ENCODE measurements at places on chromosomes 7 and 10.

DNA sequence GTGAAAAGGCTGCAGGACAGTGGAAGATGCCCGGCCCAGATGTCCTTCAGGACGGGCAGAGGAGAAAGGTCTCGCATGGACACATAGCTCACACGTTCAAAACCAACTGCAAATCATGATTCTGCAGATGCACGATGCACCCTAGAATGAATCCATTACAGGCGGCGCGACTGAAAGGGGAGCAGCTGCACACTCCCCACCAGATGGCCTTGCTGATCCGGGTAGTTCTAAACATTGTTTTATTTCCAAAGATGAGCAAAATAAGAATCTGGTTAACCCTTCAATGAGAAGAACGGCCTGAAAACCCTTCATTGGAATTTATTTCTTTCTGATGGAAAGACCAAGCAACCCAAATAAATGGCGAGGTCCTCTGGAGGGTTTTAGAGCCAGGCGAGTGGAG lies 33.8 kb downstream of the CHST15 start:
- DNase-seq: no peak

DNA sequence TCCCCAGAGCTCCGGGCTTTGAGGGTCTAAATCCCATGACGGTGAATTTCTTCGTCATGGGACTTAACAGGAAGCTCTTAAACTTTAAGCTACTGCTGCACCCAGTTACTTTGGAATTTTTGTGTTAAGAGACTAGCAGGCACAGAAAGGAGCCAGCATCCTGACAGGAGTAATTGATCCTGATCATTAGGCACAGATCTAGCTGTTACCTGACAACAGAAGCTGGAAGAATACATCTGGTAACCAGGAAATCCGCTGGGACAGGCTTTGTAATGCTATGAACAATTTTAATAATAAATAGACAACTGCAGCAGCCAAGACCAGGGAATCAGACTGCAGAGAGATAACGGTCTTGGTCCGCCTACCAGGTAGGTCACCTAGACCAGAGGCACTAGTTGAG lies 210.9 kb downstream of the DGKI start:
- no peak for DNase-seq

DNA sequence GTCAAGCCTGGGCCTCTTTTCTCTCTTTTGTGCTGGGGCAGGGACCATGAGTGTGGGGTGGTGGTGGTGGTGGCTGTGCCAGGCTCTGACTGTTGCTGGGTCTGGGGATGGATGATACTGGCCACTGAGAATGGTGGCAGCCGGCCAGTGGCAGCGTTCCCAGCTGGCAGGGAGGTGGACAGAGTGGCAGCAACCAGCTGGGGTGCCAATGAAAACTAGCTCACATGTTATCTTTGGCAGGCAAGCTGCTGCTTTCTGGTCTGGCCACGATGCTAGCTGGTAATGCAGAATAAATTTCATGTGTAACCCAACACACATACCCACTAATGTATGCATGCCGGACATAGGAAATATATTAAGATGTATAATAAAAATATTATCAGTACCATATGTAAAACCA lies 95.0 kb upstream of the SLC26A5 start:
- no peak for DNase-seq

DNA sequence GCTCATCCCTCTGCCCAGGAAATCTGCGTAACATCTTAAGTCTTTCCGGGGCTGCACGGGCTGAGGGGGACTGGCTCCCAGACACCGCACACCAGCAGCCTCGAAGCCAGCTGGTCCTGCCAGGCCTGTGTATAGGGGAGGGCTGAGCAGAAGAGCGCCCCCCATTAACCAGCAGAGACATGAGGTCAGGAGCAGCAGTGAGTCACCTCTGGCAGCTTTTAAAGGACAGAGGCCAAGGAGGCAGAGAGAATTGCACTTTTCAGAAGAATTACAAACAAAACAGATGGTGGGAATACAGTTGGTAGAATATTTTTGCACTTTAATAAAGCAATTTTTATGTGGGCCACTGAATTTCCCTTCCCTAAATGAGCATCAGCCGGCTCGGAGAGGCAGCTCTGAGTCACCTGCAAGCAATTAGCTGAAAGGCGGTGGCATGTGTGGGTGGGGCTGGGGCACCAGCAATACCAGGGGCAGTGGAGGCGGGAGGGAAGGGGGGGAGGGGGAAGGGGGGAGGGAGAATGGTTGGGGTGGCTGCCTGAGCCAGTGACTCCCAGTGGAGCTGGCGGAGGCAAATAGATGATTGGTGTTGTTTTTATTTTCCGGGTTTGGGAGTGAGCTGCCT lies 39.1 kb downstream of the GOLGA7B start:
- no peak for DNase-seq

DNA sequence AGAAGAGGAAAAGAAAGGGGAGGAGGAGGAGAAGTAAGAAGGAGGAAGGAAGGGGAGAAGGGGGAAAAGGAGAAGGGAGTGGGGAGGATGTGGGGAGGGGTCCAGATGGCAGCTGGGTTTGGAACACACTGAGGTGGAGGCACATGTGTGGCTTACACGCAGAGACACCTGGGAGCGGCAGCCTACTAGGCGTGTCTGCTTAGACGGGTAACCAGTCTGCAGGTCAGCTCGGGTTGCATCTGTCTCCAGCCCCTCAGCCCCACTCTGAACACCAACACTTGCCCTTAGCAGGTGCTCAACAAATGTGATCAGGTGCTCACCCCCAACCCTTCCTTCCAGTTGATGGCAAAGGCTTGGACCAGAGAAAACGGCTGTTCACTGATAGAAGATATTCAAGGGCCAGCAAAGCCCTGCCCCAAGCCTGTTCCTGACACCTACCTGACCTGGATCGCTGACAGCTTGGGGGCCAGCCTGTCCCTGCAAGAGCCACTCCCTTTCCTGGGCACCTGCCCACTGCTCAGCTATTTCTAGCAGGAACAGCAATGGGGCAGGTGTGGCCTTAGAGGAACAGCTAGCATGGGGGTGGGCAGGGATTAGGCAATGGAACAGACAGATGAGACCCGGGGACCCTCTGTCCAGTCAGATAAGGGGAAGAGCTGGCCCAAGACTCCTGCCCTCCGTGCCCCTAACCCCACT lies 70.5 kb downstream of the SH3PXD2A start:
- DNase-seq: no peak

DNA sequence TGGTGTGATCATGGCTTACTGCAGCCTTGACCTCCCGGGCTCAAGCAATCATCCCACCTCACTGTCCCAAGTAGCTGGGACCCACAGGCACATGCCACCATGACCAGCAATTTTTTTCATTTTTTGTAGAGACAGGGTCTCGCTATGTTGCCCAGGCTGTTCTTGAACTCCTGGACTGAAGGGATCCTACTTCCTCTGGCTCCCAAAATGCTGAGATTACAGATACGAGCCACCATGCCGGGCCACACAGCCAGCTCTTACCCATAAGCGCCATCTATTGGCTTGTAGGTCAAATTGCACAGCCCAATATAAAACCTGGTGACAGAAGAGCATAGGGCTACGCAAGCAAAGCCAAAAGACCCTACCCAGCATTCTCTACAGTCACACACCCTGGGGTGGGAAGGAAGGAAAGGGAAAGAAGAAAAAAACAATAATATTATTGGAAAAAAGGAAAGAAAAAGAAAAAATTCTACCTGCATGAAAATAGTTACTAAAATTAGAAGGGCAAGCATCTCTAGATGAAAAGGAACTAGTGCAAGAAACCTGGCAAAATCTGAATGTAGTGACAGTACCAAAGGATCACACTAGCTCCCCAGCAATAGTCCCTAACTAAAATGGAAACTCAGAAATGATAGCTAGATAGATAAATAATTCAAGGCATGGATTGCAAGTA lies 29.4 kb upstream of the AMPH start:
- no peak for DNase-seq

DNA sequence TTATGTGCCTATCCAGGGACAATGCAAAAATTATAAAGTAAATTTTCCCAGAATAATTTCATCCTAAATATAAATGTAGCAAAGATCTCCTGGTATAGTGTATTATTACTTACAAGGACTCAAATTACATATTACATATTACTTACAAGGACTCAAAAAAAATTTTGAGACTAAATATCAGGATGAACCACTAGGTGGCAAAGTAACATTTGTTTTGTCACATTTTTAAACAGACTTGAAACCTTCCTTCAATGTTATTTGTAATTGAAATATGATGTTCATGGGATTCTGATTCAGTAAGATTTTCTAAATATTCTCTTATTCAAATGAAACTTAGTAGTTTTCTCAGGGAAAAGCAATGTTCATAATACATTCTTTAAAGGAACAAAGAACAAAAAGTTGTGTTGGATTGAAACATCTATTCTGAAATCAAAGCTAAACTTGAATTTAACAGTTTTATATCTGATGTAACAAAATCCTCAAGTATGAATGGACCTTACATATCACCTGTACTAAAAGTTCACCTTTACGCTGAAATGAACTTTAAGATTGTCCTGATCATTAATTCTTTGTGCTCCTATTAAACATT lies 74.3 kb upstream of the GNAI1 start:
- DNase-seq: peak; percentile 31

GRCh38 chr7:117769085-117769484 lies 104.2 kb downstream of the CTTNBP2 start:
- DNase-seq: no peak

DNA sequence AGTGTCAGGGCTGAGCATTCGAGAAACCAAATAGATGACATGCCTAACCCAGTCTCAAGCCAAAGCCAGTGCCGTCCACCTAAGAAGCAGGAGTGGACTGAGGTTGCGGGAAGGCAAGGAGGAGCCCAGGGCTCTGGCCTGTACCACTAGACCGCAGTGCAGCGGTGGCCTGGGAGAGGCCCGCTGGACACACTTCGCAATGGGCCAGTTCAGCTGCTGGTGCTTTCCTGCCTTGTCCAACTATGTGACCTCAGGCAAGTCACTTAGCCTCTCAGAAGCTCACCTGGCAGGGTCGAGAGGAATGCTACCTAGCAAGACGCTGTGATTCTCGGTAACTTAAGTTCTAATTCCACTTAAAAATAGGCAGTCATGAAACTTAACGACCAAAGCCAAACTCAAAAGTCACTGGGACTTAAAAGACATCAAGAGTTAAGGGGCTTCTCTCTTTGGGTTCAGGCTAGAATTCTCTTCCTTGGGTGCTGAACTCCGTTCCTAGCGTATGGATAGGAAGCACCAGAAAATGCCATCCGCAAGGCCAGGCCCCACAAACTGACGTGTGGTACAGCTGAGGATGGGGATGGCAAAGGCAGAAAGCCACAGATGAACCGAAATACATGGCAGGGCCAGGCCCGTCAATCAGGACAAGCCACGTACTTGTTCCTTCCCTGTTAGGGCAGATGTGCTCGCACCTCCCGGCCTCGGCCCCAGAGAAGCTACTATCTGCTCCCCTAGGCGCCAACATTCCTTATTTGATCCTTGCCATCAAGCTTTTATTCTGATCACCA lies 34.2 kb downstream of the CTBP2 start:
- no peak for DNase-seq

DNA sequence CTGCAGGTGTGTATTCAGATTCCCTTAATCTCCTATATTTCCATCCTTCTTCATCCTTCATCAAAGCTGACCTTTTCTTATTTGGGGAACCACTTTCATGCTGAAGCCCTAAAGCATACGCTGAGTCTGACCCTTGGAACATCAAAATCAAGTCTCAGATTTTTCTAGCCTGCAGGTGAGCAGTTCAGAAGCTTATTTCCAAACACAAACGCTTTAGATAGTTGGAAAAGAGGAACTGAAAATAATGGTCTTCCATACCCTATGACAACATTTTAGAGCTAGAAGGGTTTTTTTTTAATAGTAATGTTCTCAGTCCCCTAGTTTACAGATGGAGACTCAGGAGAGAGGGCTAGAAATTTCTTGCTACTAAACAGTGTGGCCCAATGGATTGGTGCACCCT lies 1.6 kb upstream of the AGK start:
- no peak for DNase-seq

DNA sequence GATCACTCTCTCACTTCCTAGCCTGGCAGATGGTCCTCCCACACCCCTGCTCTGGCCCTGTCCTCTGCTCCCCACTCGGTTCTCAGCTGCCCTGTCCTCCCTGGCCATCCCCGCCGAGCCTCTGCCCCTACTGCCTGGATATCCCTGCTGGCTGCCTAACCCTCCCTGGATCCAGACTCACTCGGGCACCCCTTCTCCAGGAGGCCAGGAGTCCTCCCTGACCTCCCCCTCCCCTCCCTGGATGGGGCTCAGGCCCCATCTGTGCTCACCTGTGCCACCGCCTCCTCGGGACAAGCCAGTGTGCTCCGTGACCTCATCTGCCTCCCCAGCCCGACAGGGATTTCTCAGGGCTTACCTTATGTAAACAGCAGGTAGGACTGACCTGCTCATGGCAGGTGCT lies 406.1 kb downstream of the TCERG1L start:
- DNase-seq: no peak

GRCh38 chr10:49606981-49607535 lies 3.1 kb upstream of the SLC18A3 start:
- peak; percentile 45 for DNase-seq

- no peak for DNase-seq
Measured at GRCh38 chr10:74882831-74883230, 56.4 kb downstream of the KAT6B start.

DNA sequence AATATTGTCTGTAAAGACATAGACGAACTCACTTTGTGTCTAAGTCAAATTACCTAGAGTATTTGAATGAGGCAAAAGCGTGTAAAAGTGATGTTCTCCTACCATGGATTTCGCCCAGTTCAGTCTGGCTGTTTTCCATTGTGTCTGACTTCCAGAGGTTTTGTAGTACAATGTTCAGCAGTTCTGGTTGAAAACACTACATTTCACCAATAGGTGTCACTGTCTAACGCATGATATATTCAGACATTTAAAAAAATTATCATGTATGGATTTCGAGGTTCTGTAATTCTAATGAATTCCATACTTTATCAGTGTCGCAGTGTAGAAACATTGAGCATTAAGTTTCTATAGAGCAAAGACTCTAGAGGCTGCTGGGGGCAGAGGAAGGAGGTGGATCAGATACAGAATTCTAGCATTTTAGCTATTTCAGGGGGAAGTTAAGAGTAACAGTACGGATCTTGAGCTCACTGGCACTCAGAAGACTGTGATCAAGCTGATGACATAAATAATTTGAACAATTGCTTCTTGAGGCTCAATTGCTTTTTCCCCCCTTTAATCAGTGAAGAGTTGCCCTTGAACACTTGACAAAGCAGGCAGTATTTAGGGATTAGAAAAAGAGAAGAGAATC lies 196.9 kb upstream of the RHOBTB1 start:
- DNase-seq: peak; percentile 58

GRCh38 chr10:62457598-62457997 lies 83.4 kb downstream of the ZNF365 start:
- no peak for DNase-seq

DNA sequence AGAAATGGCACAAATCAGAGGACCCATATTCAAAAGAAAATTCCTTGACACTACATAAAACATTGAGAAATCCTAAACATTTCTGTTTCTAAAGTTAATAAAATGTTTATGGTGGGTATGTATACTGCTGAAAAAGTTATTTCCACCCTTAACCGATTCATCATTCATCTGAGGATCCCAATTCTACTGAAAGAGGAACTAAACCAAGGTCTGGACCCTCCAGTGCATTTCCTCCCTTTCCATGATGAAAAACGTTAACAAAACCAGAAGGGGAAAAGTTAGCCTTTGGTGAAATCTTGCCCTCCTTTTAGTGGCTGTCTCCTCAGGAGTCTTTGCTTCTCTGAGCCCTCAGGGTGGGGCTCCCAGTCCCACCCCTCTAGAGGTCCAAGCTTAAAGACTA lies 144.5 kb upstream of the ASAH2 start:
- no peak for DNase-seq

GRCh38 chr10:107894516-107894915 lies 730.0 kb upstream of the SORCS1 start:
- DNase-seq: no peak

- no peak for DNase-seq
Measured at GRCh38 chr10:48649349-48649944, 35.2 kb upstream of the WDFY4 start.

GRCh38 chr7:82507365-82507975 lies 63.9 kb upstream of the CACNA2D1 start:
- DNase-seq: no peak

- DNase-seq: no peak
Measured at GRCh38 chr7:115965236-115965635, 65.3 kb downstream of the TFEC start.
